ENCODE measurements at places on chromosomes 16 and 17. TPM values are rescaled to one million over a fixed set of nuclear protein-coding genes. Genes with fewer than 3 reads are reported as not detected.
A peak's percentile ranks its signal among the peaks of the same experiment; 100 is the strongest.

The STH gene
- not detected for total RNA-seq

DNA sequence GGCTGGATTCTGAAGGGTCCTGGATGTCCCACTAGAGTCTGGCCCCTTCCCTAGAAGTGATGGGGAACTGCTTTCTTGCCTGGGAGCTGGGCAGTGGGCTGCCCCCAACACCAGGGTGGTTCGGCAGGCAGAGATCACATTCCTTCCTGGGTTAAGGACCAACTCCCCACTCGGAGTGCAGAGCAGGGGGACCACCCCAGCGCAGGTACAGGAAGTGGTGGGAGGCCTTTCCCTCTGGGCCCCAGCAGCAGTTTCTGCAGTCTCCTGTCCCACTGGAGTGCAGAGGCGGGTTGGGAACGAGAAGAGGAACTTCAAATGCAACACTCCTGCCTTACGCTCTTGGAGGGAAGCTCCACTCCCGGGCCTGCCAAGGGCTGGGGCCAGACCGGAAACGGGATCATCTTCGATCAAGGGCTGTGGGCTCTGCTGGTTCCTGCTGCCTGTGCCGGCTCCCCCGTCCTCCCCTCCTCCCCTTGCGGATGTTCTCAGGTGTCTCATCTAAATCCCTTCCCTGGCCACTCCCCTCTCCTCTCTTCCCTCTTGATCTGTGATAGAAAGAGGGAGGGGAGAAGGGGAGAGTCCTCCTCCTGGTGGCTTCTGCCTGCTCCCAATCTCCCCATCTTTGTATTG, 9.0 kb upstream of the NGFR start:
- peak; percentile 46 for DNase-seq
- H3K4me3 ChIP-seq = no peak overlapping the region
- H3K27me3 ChIP-seq = peaks cover 32% of the 10 kb centered on the region
- H3K27ac ChIP-seq = peak overlapping the region; percentile 40

DNA sequence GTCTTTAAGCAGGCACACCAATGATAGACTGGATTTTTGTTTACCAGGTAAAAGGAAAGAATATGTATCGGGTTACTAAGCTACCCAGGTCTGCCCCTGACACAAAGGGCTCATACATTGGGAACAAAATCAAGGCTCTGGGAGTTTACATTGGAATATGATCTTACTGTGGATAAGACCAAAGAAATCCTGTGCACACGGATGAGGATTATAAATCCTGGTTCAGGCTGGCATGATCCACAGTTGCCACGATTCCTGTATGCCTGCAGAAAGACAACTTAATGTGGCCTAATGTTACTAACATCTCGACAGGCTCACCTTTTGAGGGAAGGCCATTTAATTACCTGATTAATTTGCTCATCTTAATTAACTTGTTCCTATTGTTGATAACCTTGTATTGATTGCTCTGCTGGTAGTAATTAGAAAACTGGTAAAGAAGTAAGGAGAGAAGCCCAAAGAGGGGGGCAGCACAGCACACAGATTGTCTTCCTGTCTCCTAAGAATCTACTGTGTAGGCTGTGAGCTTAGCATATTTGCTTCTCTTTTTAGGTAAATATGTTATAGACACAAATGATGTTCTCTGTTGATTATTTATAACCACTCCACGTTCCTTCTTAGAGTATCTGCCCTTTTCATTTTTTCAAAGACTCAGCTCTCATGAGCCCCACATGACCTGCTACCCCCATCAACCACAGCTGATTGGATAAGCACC, 51.0 kb upstream of the TOX3 start:
- no peaks in the 10 kb centered on the region for H3K27me3 ChIP-seq
- no peaks in the 10 kb centered on the region for H3K4me1 ChIP-seq
- H3K36me3 ChIP-seq = no peaks in the 10 kb centered on the region
- no peak for DNase-seq

GRCh38 chr17:17525311-17525710, 29.1 kb upstream of the RASD1 start:
- peaks cover 6% of the 10 kb centered on the region for H3K4me1 ChIP-seq
- H3K4me3 ChIP-seq = no peak overlapping the region
- no peak for DNase-seq
- no peaks in the 10 kb centered on the region for H3K27me3 ChIP-seq

GRCh38 chr16:54953461-54953860, 22.8 kb downstream of the IRX5 start:
- no peak for DNase-seq
- H3K27me3 ChIP-seq = peaks cover 10% of the 10 kb centered on the region
- H3K4me1 ChIP-seq = no peaks in the 10 kb centered on the region
- H3K36me3 ChIP-seq = no peaks in the 10 kb centered on the region
- no peak overlapping the region for H3K4me3 ChIP-seq

DNA sequence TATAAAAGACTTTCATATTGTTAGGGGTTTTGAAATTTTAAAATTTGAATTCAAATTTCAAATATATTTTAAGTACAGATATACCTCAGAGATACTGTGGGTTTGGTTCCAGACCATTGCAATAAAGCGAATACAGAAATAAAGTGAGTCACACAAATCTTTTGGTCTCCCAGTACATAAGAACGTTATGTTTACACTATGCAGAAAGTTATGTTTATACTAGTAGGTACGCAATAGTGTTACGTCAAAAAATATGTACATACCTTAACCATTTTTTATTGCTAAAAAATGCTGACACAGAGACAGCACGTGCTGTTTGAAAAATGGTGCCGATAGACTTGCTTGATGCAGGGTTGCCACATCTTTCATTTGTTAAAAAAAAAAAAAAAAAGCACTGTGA, 19.7 kb downstream of the NUP88 start:
- no peak overlapping the region for H3K4me3 ChIP-seq
- no peak overlapping the region for H3K27ac ChIP-seq
- peaks cover 11% of the 10 kb centered on the region for H3K36me3 ChIP-seq

- H3K36me3 ChIP-seq = no peaks in the 10 kb centered on the region
- H3K27ac ChIP-seq = no peak overlapping the region
- no peak overlapping the region for H3K4me3 ChIP-seq
- H3K4me1 ChIP-seq = peaks cover 6% of the 10 kb centered on the region
- no peaks in the 10 kb centered on the region for H3K27me3 ChIP-seq
These were observed 5.7 kb upstream of the CISD3 start for GRCh38 chr17:38724337-38724988.
